ENCODE measurements at places on chromosomes 16 and 17. TPM values are rescaled to one million over a fixed set of nuclear protein-coding genes. Genes with fewer than 3 reads are reported as not detected.

DNA sequence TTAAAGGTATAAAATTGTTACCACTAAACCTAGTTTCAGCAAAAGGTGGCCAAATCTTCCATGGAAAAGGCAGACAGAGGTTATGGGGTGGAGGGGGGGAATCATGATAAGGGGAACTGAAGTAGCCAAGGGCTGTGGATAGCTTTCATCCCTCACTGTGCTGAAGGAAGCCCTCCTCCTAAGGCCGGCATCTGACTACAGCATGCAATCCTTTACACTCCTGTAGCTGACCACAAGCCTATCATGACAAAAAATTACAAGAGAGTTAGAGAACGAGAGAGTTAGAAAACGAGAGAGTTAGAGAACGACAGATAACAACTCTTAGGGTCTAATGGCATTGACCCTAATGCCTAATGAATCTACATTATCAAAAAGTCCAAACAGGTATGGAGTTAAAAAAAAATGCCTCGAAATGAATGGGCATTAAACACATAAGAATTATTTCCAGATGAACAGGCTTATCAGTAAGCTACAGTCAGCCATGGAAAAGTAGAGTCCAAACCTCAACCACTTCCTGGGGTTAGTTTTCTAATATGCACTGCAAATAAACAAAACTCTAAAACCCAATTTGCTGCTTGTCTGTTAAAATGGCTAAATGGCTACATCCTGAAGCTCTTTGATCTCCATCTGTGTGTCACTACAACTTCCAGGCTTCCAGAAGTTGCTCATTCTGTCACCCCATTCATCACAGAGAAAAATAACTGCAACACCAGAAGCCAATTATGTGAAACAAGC lies 29.7 kb downstream of the DUSP14 start:
- H3K4me1 ChIP-seq = no peaks in the 10 kb centered on the region
- peaks cover 69% of the 10 kb centered on the region for H3K36me3 ChIP-seq
- no peak overlapping the region for H3K27ac ChIP-seq
- no peaks in the 10 kb centered on the region for H3K27me3 ChIP-seq
- no peak for DNase-seq

DNA sequence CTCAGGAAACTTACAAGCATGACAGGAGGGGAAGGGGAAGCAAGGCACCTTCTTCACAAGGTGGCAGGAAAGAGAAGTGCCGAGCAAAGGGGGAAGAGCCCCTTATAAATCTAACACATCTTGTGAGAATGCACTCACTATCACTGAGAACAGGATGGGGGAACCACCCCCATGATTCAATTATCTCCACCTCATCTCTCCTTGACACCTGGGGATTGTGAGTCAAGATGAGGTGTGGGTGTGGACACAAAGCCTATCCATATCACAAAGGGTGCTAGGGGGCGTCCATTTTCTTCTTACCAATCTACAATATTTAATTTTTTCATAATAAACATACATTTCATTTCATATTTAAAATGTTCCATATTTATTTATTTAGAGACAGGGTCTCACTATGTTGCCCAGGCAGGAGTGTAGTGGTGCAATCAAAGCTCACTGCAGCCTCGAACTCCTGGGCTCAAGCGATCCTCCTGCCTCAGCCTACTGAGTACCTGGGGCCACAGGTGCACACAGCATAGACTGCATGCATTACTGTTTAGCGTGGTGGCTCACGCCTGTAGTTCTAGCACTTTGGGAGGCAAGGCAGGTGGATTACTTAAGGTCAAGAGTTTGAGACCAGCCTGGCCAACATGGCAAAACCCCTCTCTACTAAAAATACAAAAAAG lies 26.5 kb upstream of the FAAP100 start:
- DNase-seq = no peak
- H3K36me3 ChIP-seq = no peaks in the 10 kb centered on the region
- no peaks in the 10 kb centered on the region for H3K27me3 ChIP-seq

DNA sequence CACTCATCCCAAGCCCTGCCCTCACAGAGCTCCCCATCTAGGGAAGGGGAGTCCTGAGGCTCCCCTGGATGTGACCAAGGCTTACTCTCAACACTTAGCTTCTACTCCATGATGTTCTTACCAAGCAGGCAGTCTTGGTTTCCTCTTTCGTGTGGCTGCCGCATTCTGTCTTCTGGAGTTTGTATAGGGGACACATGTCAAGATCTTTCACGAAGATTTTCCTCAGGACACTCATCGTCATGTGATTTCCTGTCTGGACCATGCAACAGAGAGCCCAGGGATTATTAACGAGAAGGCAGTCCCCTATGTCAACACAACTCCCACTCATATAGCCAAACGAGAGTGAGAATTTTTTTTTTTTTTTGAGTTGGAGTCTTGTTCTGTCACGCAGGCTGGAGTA lies 10.4 kb downstream of the PRSS54 start:
- DNase-seq = no peak
- no peak overlapping the region for H3K27ac ChIP-seq

DNA sequence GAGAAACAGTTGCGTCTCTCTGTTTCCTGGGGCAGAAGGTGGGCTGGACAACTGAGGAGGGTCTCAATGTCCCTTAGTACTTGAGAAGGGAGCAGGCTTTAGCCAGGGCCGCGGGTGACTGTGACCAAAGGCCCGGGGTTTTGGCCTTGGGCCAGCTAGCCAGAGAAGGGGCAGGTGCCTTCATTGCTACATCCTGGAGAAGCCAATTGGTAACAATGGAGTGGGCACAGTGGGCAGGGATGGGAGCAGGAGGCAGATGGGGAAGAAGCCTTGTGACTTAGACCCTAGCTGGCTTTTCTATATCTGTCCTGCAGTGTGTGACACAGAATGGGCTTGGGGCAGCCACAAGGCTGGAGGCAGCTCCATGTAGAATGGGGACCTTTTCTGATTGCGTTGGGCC lies 46.0 kb downstream of the CLEC16A start:
- peaks cover 4% of the 10 kb centered on the region for H3K4me1 ChIP-seq
- DNase-seq = no peak
- H3K27me3 ChIP-seq = no peaks in the 10 kb centered on the region
- H3K4me3 ChIP-seq = no peak overlapping the region
- peaks cover 3% of the 10 kb centered on the region for H3K36me3 ChIP-seq

Gene EMC8
- 22.1 TPM for polyA plus RNA-seq

Data from B cell (primary cell).